ENCODE measurements at places on chromosomes 6 and 20.

GRCh38 chr20:13061381-13061780 lies 52.6 kb downstream of the SPTLC3 start:
- DNase-seq = no peak

- no peak for DNase-seq
These were observed 59.2 kb downstream of the KCNS1 start for GRCh38 chr20:45041464-45042337.

GRCh38 chr20:42530855-42531448 lies 658.8 kb downstream of the PTPRT start:
- peak; percentile 20 for DNase-seq

DNA sequence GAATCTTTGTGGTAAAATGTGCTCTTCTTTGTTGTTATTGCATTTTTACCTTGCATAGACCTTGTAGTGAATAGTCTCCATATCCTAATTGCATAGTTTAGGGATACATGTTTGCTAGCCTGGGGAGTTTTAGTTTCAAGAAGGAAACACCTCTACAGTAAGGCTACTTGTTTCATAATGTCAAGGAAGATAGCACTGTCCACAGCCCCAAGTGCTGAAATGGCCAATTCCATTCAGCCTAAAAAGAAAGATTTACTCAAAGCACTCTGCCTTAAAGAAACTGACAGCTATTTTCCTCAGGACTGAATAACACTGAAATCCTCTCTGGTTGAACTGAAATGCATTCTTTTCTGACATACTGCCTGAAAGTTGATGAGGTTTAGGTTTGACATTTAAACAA lies 2.6 kb downstream of the HCRTR2 start:
- DNase-seq = no peak

DNA sequence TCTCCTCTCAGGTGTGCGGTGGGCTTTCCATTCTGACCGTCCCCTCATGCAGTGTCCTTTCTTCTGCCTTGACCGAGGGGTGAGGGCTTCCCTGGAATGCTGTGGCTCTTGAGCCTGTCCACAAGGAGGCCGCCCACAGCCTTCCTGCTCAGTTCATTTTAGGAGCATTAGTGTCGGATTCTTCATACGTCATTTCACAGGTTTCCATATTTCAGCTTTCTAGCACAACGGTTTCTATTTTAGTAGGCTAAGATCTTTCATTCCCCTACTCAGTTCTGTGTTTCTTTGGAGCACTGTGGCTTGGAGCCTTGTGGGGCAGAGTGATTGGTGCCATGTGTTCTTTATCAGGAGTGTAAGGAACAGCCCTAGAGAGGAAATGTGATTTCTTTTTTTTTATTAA lies 5.5 kb downstream of the PPP1R3G start:
- no peak for DNase-seq

DNA sequence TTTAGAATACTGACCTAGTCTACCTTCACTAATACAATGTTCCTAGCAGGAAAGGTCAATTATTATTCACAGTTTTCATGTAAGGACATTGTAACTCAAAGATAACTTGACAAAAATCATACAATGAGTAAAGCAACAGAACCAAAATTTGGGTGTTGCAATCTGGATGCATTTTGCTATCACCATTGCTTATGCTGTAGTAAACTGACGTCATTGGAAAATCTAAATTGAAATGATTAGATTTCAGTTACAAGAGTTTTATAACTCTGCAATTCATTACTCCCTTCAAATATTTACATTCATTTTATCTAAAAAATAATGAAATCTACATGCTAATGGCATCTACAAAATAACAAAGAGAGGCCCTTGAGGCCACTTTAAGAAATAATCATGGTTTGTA lies 147.0 kb downstream of the TENT5A start:
- DNase-seq = no peak

DNA sequence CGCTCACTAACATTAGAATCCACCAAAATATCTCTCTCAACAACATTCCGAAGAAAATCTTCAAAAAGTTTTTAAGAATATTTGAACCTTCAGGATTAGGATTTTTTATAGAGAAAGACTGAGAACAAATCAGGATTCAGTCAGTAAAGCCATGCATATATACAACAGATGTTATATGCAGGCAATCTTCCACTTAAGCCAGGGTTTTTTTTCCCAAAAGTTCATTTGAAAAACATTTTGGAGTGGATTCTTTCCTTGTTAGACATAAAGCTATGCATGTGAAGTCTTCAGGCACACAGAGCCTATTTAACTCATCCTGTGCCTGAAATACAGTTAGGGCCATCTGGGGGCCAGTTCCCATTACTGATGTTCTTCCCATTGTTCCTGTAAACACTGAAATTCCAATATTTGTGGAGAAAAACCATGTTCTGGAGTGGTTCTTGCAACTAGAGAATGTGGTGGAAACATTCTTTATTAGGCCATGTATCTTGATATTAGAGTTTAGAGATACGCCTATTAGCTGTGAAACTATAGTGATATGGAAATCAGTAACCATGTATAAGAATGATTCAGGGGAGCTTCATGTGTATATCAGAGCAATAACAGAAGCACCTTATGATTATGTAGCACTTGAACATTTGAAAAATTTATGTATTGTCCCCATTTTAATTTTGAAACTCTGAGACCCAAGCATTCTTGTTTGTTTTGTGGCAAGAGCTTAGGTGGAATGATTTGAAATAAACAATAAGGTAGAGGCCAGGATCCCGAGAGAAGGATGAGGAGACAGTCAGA lies 61.7 kb downstream of the PLEKHG1 start:
- DNase-seq = no peak

DNA sequence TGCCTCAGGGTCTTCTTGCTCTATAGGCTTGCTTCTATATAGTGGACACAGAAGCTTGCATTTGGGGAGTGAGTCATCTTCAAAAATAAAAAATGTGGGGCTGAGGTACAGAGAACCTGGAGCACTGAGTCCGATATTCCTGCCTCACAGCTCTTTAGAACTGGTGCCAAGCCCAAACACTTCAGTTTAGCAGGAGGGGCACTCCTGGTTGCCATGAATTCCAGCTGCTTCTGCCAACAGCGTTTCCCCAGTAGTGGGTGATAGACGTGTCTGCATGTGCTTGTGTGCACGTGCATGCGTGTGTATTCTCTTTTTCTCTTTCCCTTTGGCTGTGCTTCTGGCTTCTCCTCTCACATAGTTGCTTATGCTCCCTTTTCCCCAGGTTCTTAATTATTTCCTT lies 11.9 kb downstream of the DNPH1 start:
- no peak for DNase-seq

- no peak for DNase-seq
These were observed 855 bp upstream of the GFOD1 start for GRCh38 chr6:13488015-13488895.

- DNase-seq = no peak
These were observed 28.7 kb downstream of the SAYSD1 start for GRCh38 chr6:39086294-39086693.

DNA sequence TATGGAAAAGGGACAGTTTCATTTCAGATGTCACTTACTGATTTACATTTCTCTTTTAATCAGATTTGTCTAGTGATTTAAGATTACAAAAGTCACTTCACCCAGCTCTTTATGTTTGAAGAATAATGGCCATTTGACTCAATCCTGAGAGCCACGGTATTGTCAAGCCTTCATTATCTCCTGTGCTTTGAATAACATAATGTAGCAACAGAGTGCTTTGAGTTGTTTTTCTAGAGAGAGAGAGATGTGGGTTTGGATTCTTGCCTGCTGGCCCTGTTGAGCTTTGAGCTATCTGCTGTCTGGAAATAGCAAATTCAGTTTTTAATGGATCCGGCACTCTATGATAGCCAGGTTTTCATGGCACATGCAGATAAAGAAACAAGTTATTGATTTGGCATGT lies 478.4 kb upstream of the SOX4 start:
- no peak for DNase-seq

GRCh38 chr6:24919056-24919892 lies 16.5 kb downstream of the RIPOR2 start:
- peak; percentile 46 for DNase-seq

DNA sequence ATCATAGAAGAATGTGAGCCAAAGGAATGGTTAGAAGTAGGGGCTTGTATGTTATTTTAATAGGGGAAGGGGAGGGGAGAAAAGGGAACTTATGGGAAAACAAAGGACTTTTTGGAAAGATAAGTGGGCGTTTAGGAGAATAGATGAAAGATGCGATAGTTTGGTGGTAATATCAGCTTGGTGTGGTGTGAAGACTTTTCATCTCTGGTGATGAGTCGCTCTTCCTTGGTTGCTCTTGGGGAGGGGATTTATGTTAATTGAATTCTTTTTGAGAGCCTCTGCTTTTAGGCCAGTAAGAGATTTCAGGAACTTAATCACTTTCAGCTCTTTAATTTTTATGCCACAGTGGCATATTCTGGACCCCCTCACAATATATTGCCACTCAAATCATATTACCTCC lies 10.8 kb downstream of the HECA start:
- DNase-seq = no peak

DNA sequence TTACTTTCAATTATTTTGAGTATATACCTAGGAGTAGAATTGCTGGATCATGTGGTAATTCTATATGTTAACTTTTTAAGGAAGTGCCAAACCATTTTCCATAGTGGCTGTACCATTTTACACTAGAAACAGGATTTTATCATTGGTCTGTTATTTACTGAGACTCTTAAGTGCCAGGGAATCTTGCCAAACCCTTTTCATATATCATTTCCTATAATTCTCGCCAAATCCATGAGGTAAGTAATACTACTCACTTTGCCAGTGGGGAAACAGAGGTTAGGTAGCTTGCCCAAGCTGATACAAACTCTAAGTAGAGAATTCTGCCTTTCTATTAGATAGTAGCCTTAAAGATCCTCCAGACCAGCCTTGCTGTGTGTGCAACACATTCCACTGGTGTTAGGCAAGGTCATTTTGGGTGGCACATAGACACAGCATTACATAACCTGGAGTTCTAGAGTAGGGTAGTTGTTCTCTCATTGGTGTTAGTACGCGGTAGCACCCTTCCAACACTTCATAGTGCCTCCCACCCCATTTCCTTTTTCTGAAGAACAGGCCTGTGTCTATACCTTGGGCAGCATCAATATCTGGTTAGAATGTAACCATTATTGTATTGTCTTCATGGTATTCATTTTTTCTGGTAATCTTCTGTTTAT lies 65.5 kb downstream of the ARID1B start:
- no peak for DNase-seq

- DNase-seq = no peak
These were observed 13.8 kb downstream of the ITPR3 start for GRCh38 chr6:33634946-33635345.

GRCh38 chr20:56928007-56928406 lies 298.9 kb downstream of the TFAP2C start:
- no peak for DNase-seq

- no peak for DNase-seq
These were observed 4.0 kb upstream of the LIN28B start for GRCh38 chr6:104952911-104953399.

- no peak for DNase-seq
These were observed 103.5 kb downstream of the JARID2 start for GRCh38 chr6:15349379-15349778.

DNA sequence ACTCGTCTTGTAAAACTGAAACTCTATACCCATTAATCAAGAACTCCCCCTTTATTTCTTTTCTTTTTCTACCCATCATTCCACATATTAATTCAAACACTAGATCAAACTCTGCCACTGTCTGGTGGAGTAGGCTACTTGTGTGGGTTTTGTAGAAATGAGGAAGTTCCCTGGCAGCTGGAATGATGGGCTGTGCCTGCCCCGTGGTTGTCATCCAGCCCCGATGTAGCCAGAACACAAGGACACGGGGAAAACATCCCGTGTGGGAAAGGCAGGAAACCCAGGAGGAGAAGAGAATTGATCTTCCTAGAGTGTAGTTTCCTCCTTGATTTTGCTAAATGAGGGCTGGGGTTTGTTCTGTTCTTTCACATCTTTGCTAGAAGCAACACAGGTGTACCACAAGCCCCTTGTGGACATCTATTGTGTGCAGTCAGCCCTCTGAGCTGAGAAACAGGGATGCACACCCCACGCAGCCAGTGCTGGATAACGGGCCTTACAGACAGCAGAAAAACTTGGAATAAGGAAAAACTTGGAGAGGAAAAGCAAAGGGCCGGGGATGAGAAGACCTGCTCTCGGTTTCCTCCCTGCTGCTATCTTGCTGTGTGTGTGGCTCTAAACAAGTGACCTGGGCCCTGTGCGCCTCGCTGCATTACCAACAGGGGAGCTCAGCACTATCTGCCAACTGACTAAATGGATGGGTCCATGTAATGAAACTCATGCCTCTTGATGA lies 88.0 kb downstream of the SCML4 start:
- DNase-seq = no peak

DNA sequence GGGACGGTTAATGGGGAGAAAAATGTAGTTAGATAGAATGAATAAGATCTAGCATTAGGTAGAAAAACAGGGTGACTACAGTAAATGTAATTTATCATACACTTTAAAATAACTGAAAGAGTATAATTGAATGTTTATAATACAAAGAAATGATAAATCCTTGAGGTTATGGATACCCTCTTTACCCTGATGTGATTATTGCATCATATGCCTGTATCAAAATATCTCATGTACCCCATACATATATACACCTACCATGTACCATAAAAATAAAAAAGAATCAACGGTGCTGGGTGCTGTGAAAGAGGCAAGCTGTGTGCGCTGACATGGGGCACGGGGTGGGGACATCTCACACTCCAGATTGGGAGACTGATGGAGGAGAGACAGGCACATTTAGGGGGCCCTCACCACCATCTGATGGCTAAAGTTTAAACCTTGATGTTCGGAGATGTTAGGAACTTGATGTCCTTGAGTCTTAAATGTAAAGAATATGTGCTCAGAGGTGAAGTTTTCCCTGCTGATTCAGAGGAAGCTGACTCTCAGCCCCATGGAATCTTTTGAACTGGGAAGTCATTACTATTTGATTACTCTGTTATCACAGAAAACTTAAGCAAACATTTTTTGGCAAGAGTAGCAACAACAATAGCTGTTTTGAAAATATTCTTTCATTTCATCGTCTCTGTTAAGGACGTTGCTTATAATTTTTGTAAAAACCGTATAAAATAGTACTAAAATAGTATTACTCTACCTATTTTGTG lies 26.4 kb upstream of the RFPL4B start:
- DNase-seq = no peak

- no peak for DNase-seq
These were observed 70.0 kb downstream of the FAM50B start for GRCh38 chr6:3919130-3919628.

GRCh38 chr6:2101213-2101612 lies 144.2 kb downstream of the GMDS start:
- no peak for DNase-seq
